RPMI8226 (cell line): ENCODE measurements at places on chromosomes 6 and 20.

- no peak for DNase-seq
Measured at GRCh38 chr6:67680297-67680932, 954.7 kb upstream of the ADGRB3 start.

- no peak for DNase-seq
Measured at GRCh38 chr20:7806831-7807230, 133.4 kb downstream of the HAO1 start.

GRCh38 chr6:26206868-26207801 is 119.9 kb downstream of the HFE start:
- DNase-seq, result no peak

DNA sequence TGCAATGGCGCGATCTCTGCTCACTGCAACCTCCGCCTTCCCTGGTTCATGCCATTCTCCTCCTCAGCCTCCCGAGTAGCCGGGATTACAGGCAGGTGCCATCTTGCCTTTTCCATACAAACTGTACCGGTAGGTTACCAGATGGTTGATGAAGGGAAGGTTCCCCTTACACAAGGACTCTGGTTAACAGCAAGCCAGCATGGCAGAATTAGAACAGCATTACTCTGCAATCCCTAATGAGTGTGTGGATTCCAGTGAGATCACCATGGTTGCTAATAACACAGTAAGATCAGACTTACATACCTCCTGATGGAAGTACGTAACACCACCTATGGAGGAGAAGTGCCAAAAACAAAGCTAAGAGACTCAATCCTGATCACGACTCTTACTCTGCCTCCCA is 51.7 kb downstream of the TTI1 start:
- DNase-seq, result no peak

- DNase-seq, result peak; percentile 39
Measured at GRCh38 chr6:21587961-21588480, 5.5 kb upstream of the SOX4 start.

- peak; percentile 53 for DNase-seq
Measured at GRCh38 chr6:56842686-56843475, 112.0 kb upstream of the BEND6 start.

DNA sequence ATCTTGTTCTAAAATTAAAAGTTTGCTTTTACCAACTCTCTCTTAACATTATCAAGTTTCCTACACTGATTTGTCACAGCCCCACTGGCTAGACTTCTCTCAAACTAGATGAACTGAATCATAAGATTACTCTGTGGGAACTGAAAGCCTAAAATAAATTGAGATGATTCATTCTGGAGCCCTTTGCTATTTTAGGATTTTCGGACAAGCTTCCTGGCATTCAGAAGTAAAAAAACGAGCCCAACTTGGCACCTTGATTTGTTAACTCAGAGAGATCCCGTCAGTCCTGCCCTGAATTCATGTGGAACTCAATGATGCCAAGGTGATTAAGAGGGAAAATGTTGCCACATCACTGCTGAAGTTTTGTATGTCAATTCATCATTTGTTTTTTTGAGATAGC is 122.0 kb upstream of the NRSN1 start:
- DNase-seq, result no peak

DNA sequence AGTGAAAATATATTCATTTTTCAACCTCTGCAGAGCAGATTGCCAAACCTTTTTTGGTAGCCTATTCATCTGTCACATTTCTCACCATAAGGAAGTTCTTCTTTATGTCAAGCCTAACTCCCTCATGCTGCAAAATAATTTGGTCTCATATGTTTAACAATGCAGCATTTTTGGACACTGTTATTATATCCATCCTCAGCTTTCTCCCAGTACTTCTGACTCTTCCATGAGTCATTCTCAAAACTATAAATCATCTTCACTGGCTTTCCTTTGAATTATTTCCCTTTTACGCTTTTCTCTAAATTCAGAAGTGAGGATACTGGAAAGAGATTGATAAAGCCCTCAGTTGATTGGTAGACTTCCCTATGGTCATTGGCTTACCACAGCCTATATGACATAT is 192.2 kb downstream of the TPBG start:
- DNase-seq, result no peak

DNA sequence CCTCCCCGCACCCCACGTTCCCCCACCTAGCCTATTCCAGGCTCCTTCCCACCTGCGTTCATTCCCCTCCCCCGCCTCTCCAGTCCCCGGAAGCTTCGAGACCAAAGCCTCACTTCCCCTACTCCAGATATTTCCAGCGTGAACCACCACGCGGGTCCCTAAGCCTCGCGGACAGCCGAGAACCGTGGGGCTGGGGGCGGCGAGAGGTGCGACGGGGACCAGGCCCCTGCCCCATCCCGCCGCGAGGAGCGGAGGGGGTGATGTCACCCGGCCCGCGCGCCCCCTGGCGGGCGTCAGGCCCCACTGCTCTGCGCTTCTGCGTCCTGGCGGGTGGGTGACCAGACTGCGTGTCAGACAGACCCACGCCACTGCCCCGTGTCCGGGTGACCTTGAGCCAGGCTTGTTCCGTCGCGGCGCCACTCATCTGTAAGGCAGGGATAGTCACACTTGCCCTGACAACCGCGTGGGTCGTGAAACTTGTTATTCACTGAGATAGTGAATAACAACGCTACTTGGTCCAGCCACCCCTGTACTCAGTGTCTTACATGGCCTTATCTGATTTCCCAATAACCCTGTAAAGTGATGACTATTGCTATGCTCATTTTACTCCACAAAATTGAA is 9.0 kb upstream of the HSP90AB1 start:
- peak; percentile 84 for DNase-seq

DNA sequence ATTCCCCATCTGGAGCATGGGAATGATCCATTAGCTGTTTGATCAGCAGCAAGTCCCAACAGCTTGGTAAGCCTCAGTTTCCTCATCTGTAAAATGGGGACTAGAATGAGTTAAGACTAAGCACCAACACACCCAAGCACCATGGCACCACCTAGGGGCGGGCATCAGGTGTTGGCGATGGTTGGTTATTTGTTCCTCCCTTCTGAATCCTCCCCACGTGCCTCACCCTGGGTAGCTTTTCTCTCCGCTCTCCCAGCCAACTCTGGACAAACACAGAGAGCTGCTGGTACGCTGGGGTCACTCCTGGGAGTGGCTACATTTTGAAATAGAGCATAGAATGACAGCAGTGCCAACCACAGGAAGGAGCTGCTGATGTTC is 13.3 kb upstream of the ITPR3 start:
- DNase-seq, result peak; percentile 68

DNA sequence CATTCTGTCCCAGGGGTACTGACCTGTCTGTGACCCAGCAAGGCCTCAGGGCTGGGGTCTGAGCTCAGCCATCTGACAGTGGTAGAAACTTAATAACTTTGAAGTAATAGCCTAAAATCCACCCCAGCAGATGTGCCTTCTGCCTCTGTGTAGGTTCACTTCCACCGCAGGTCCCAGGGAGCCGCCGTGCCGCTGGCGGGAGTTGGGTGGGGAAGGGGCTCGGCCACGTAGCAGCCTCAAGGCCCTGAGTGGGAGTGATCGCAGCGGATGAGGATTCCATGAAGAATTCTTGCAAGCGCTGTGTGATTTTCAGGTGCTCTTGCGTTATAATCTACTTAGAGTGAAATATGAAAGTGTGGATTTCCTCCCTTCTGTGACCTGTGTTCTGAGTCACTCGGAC is 163.7 kb downstream of the DTNBP1 start:
- no peak for DNase-seq

GRCh38 chr6:41967312-41968287 is 26.0 kb upstream of the CCND3 start:
- no peak for DNase-seq

DNA sequence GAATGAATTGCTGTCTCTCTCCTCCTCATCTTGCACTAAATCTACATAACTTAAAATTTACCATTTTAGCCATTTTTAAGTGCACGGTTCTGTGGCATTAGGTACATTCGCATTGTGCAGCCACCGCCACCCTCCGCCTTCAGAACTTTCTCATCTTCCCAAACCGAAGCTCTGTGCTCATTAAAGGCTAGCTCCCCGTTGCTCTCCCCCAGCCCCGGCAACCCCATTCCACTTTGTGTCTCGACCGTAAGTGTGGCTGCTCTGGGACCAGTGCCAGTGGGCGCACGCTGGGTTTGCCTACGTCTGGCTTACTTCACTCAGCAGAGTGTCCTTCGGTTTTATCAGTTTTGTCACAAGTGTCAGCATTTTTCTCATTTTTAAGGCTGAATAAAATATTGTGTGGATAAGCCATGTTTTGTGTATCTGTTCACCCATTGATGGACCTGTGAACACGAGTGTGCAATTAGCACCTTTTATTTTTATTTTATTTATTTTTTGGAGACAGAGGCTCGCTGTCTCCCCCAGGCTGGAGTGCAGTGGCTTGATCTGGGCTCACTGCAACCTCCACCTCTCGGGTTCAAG is 16.8 kb downstream of the SLC17A9 start:
- peak; percentile 62 for DNase-seq

GRCh38 chr6:27149150-27149549 is 98.4 kb upstream of the PRSS16 start:
- no peak for DNase-seq

DNA sequence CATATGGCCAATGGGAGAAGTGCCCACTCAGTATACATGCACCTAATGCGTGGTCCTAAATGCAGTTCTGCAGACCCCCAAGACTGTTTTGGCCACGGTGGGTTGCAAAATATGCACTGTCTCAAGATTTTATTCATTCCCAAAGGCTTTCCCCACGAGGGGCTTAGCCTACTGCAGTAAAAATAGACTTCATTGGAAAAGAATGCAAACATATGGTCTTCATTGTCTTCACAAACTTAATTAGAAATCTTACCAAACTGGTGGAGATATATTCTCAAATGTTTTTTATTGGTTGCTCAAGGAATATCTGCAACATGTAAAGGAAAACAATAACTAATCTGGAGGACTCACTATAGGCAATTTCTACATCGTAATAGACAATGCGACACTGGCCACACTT is 31.6 kb upstream of the PRL start:
- no peak for DNase-seq

GRCh38 chr20:47790580-47790965 is 5.3 kb upstream of the SULF2 start:
- DNase-seq, result no peak

DNA sequence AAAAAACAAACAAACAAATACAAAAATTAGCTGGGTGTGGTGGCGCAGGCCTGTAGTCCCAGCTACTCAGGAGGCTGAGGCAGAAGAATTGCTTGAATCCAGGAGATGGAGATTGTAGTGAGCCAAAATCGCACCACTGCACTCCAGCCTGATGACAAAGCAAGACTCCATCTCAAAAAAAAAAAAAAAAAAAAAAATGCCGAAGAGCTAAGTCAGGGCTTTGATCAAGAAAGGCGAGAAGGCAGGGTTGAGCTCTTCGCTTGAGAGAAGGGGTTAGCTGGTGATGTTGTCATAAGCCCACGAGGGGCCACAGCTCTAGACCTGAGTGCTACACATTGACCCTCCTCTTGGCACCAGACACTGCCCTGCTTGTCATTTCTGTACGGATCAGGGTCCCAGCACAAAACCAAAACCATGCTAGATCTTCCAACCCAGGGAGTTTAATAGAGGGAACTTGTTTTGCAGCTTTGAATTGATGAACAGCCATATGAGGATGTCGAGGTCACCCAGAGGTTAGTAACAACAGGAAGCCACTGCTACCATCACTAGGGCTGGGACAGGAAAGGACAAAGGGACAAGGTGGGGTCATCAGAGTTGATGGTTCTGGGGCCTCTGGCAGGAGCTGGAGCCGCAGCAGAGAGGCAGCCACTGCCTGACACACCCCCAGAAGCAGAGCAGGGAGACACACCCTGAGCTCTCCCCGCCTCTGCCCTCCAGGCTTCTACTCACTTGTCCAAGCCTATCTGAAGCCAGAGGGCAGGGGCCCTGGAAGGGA is 122.7 kb downstream of the SNX5 start:
- peak; percentile 94 for DNase-seq

GRCh38 chr6:56073315-56073714 is 174.1 kb downstream of the COL21A1 start:
- DNase-seq, result no peak

GRCh38 chr6:5115168-5115567 is 30.0 kb downstream of the PPP1R3G start:
- DNase-seq, result no peak

DNA sequence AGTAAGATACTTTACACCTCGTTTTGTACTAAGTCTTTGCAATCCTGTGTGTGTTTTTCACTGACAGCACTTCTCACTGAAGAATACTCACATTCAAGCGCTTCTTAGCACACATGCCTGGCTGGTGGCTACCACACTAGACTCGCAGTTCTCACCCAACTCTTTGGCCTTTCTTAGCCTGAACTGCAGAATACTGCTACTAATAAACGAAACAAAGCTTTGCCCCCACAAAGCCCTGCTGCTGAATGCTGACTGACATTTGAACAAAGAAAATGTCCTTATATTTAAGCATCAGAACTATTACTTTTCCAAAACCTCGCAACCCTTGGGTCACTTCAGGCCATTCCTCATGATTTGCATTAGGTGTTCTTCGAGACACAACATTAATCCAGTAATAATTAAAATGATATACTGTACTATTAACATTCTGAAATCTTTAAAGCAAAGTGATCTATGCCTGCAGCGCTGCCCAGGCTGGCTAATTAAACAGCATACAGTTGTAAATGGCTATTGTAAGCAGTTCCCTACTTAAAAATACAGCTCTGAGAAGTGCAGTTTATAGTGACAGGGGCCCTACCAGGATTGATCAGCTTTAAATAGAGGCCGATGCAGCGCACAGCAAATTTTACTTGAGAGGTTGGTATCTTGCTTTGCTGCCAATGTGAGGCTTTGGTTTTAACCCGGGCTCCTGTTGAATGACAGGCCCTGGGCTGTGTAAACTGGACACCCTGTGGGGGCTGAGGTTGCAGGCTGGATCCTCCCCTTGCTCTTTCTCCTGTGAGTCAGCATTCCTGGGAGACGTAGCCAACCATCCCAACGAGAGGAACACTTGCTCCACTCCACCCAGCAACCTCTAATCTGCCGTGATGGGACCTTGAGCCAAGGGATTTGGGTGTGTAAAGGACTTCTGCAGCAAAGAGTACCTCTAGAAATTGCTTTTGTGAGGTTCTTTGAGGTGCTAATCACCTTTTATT is 899.0 kb downstream of the TFAP2A start:
- no peak for DNase-seq

DNA sequence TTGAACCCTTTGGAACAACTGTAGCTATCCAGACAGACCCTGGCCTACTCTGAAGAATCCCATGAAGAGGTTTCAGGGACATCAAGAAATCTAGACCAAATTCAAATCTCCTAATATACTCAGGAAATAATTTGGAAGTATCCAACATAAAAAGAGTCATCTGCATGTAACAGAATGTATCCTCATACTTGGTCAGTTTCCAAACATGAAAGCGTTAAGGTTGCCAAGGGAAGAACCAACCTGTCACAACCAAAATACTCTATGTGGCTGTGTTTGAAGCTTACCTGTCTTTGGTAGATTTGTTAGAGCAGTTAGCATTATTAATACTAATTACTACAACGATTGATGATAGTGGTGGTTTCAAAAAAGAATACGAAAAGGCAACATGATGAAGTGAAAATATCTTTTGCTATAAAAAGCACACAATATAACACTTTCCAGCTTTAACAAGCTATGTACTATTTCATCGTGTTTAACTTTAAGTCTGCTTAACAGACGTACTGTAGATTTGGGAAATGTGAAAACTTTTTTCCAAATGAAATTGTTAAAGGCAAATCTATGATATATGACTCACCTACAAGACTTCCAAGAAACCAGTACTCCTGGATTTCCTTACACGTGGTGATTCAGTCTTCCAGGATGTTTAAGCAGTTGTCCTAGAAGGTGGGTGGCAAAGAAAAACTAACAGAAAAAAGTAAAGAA is 46.6 kb upstream of the ENPP1 start:
- DNase-seq, result no peak

GRCh38 chr20:36061754-36062153 is 92.8 kb upstream of the EPB41L1 start:
- no peak for DNase-seq

- DNase-seq, result no peak
Measured at GRCh38 chr6:170450916-170451761, 102.0 kb downstream of the PSMB1 start.
